ENCODE measurements at places on chromosomes 12 and 14.

DNA sequence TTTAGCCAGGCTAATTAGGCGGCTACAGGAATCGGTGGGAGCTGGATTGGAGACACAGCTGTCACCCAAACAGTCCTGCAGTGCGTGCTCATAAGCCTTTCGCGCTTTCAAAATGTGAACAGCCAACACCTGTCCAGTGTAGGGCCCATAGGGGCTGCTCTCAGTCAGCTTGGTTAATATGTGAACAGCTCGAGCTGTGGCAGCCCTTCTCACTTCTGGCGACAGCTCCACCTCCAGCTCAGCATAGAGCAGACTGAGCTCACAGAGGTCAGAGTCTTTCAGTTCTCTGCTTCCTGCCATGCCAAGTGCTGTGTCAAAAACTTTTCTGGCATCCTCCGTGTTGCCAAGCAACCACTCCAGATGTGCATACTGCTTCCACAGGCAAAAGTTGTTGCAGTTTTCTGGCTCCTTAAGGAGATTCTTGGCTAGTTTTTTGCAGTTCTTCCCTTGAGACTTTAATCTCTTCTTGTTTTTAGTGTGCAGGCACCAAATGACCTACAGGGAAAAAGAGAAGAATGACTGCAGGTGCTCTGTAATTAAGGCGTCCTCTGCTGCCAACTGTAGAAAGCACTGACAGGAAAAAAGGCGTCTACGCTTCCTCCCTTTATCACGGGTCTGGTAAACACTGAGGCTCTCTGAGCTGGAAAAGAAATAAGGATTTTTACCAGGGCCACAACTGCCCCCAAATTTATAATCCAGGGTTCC, 32.5 kb downstream of the PSMC1 start:
- DNase-seq = no peak

GRCh38 chr14:50344116-50344775, 32.1 kb downstream of the DMAC2L start:
- DNase-seq = no peak

- no peak for DNase-seq
Observed at GRCh38 chr12:118981285-118982211, at the start of gene SRRM4. Gene SRRM4, plus strand, starts transcription at chr12:118981541. Its CDS starts 342 bp downstream, at chr12:118981883.

DNA sequence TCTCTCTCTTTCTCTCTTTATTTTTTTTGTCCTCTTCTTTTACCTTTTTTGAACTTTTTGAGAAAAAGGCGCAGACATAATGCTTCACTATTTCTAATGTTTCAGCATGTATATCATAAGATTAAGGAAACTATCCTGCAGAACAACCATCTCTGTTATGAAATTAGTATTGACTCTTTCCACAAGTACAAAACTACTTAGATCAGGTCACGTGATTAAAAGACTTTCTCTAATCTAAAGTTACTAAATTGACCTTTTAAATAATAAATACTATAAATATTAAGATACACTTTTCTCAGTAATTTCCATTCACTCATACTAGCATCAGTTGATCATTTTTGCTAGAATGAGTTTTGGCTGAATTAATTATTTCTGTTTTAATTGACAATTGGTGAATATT, 844.5 kb upstream of the LRFN5 start:
- DNase-seq = no peak

- peak; percentile 20 for DNase-seq
Observed at GRCh38 chr12:111685322-111685810, 390 bp downstream of the BRAP start.

DNA sequence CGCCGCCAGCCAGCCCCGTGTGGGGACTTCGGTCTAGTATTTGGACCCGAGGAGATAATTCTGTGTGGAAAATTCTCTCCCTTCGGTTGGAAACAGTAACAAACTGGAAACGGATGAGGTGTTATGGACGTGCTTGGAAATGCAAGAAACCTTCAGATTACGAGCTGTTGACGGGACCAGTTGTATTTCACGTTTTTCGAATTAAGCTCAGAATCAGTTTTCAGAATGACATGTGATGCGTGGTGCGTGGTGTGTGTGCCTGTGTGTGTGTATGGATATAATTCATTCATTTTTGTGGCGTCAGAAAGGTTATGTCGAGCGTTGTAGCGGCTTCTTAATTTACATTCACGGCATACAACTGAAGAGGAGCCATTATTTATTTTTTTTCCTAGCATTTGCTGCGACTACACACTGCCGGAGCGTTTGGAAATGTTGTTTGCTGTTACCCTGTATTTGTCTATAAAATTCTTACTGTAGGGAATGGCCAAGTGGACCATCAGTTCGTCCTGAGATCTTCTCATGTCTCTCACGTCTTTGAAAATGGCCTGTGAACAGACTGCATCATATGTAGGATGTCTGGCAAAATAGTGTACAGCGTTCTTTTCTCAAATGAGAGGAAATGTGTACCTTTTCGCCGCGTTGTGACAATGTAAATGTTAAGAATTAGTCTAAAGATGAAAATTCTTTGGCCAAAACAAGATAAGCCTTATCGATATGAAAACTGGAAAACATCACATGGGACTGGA, 1.3 kb downstream of the TRAF3 start:
- no peak for DNase-seq

- DNase-seq = no peak
Observed at GRCh38 chr12:28027947-28028724, 55.6 kb upstream of the PTHLH start.

- DNase-seq = no peak
Observed at GRCh38 chr14:101353422-101353821, 207.9 kb upstream of the DIO3 start.

GRCh38 chr14:25095736-25096437, 45.9 kb upstream of the STXBP6 start:
- no peak for DNase-seq
